Stimulated activated CD4-positive, alpha-beta T cell treated with anti-CD3 and anti-CD28 coated beads, Interleukin-2, amount 100 ng/mL, for 24 hours (primary cell): ENCODE measurements at places on chromosomes 5 and 9.

DNA sequence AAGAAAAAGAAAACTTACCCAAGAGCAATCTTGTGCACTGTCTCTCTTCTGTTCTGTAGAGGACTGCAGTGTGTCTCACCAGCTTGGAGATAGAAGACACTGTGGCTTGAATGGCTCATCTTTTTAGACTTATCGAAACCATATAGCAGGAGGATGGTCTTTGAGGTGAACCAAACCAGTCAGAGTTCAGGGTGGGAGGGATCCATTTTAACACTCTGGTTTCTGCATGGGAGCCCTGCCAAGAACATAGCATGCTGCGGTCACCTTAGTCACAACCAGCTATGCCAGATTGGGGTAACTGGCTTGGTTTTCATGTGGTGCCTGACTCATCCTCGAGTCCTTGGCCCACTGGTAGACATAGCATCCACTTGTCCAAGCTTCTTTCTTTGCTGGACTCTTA, 135.1 kb downstream of the PAPPA start:
- no peak for DNase-seq

DNA sequence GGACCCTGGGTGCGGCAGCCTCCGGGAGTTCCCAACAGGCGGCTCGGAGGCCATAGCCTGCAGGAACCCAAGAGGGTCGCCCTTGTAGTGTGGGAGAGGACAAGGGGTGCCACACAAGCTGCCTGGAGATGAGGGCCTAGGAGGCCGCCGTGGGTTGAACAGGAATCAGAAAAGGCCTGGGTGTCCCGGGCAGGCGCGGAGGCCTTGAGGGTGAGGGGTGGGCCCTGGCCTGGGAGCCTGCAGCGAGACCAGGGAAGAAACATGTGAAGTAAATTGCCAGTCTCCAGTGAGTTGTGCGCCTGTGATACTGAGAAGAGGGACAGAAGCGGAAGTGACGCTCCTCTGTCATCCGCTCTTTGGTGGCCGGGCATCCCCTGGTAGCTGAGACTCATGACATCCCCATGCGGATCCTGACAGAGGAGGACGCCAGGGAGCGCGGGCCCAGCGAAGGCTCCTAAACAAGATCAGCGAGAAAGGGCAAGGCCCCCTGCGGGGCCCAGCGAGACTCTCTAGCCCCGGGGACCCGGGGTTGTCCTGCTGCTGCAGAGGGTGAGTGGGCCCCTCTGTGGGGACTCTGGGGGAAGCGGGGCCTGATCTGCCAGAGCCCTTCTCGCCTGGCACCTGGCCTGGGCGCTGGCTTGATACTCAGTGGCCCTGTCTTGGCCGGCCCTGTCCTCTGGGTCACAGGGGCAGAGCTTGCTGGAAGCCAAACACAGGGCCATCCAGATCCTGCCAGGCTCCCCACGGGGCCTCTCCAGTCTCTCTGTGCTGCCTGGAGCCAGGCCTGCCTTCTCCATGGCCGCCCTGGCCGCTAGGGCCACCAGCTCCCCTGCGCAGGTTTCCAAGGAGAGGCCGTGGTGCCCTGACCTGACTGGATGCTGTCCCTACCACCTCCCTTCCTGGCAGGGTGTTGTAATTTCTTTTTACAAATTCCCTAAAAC, 788.4 kb downstream of the TLE4 start:
- no peak for DNase-seq

- no peak for DNase-seq
Measured at GRCh38 chr9:96343515-96344360, 39.8 kb downstream of the SLC35D2 start.

- no peak for DNase-seq
Measured at GRCh38 chr9:86741311-86742208, 205.7 kb downstream of the GAS1 start.

DNA sequence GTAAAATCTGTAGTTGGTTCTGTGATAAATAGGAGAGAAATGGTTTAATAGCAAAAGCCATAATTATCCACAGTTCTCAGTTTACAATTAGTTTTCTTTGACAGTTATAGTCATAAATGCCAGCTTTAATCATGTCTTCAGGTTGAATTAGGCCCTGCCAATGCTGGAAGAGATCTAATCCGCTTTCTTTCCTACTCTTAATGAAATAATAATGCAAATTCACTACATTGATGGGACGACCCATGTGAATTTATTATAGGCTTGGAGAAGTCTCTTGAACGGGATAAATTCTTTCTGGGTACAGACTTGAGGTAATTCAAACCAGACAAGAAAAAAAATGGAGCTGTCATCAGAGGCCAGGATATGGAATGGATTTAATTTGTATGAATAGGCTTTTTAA, 950.4 kb downstream of the EFNA5 start:
- no peak for DNase-seq

DNA sequence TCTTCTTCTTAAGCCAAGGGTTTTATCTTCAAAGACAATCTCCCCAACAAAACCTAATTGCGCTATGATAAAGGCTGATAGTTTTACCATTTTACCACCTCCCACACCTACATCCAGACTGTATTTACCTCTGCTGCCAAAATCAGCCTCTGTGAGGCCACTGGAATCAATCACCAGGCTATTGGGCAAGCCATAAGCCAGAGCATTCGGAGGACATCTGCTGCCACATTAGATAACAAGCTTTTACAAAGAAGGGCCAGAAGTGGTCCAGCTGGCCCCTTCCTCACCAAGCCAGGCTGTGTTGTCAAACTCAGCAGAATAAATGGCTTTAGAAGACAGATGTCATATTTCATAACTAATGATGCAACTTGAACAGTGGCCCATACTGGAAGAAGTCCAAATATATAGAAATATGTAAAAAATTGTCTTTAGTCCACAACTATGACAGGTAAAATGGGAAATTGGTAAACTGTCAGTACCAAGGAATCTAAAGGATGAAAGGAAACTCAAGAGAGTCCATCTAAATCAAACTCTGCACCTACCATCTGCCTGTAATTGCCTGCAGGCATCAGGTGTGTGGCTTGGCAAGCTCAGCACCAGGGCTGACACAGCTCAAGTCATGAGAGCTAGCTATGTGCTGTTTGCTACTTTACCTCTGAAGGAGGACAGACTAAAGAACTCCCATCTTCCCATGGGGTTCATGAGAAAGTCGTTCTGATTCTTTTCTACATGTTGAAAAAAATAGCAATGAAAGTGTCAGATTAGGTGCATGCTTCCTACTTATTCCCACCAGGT, 16.1 kb downstream of the SLC45A2 start:
- DNase-seq: no peak

DNA sequence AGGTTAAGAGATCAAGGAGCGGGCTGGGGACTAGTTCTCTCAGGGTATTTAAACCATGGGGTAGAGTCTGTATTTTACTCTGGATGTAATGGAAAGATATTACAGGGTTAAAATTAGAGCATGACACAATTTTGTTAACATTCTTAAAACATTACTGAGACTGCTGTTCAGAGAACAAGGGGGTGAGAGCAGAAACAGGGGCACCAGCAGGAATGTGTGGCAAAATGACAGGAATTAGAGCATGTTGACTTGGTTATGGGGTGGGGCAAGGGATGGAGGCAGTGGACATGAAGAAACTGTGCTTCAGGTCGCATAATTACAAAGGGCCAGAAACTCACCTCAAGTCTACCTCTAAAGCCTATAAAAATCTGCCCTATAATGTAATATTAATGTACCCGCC, 75.0 kb downstream of the TMEM232 start:
- no peak for DNase-seq

DNA sequence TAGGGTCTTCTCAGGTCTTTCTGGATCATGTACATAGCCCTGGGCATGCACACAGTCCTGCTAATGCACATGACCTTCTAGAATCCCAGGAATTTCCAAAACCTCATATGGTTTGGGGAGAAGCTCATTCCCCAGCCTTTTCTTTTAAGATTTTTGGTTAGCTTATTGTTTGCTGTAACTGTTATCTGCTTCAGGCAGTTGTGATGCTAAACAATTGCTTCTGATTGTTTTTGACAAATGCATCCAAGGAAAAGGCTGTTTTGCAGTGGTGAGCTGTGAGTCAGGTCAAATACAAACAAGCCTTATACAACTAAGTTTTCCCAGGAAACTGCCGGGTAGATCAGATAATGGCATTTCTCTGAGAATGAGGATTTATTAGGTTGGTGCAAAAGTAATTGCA, 32.7 kb downstream of the SMC5 start:
- no peak for DNase-seq

- peak; percentile 16 for DNase-seq
Measured at GRCh38 chr5:342501-343460, 21.3 kb downstream of the AHRR start.

DNA sequence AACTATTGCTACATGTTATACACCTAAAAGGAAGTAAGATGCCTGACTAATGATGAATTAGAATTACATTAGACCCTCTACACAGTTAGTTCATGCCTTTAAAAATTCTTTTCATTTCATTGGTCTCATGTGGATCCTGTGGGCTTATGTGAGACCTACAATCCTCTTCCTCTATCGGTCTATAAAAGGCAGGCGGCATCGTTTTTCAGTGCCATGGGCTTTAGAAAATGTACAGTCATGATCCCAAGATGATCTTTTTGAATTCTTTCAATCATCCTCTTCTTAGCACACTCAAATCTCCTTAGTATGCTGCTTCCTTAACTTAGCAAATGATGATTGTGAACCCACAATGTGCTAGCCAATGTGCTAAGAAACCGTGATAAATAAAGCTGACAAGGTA, 193.9 kb downstream of the ZNF608 start:
- no peak for DNase-seq

GRCh38 chr5:66658516-66658915, 62.3 kb downstream of the MAST4 start:
- no peak for DNase-seq

DNA sequence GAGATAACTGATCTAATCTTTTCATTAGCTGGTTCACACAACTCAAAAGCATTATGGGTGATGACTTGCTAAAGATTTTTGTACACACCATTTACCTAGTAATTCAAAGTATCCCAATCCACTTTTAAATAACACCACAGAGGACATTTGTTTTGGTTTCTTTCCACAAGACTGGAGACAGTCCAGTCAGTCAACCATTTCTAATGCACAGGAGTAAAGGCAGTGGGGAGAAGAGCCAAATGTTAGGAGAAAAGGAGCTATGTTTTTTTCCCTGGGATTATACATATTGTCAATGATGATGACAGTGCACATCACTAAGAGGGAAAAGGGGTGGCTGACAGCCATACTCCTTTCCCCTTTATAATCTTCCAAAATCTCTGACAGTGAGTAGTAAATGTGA, 240.9 kb downstream of the GABRB2 start:
- no peak for DNase-seq

GRCh38 chr5:131589510-131590348, 45.3 kb downstream of the RAPGEF6 start:
- DNase-seq: no peak

DNA sequence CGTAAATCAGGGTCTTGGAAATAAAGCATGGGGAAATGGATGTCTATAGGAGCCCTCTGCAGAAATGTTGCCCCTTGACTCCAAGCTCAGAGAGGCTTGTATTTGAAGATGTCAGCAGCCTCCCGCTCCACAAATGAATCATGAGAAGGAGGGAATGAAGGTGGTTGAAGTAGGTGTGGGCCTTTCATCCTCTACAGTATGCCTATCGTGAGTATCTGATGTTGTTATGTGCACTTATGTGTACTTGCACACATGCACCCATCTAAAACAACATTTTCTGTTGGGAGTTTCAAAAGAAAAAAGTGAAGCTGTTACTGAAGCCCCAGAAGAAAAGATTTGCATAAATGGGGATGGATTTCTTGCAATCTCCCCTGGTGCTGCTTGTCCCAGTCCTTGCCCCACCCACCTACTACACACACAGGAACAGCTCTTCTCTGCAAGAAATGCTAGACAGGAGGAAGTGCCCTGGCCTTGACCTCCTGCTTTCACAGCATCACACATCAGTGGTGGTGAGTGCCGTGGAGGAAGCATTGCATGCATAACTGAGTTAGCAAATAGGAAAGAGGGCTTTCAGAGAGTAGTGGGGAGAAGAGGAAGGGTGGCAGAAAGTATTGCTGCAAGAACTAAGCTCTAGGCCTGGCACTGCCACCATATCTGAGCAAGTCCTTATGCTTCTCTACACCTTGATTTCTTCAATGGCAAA, 156.1 kb downstream of the SNX18 start:
- DNase-seq: no peak

- no peak for DNase-seq
Measured at GRCh38 chr5:24621792-24622191, 23.0 kb downstream of the CDH10 start.

- no peak for DNase-seq
Measured at GRCh38 chr5:96036301-96036700, 74.7 kb upstream of the ELL2 start.

GRCh38 chr5:65394087-65394486, 87.6 kb downstream of the ADAMTS6 start:
- no peak for DNase-seq

DNA sequence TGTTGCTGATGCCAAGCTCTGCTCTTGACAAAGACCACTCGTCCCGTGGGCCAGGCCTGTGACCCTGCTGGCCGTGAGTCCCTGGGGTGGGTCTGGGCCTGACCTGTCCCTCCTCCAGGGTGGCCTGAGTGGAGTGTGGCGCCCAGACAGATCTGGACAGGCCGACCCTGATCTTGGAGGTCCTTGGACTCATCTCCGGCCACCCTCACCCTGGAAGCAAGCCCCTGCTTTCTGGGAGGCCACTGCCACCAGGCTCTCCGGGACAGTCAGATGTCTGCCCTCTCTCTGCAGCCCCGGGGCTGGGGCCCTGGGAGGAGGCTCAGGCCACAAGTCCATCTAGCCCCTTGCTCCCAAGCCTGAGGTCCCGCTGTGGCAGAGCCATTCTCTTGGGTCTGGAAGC, 31.2 kb upstream of the TMEM250 start:
- DNase-seq: no peak

DNA sequence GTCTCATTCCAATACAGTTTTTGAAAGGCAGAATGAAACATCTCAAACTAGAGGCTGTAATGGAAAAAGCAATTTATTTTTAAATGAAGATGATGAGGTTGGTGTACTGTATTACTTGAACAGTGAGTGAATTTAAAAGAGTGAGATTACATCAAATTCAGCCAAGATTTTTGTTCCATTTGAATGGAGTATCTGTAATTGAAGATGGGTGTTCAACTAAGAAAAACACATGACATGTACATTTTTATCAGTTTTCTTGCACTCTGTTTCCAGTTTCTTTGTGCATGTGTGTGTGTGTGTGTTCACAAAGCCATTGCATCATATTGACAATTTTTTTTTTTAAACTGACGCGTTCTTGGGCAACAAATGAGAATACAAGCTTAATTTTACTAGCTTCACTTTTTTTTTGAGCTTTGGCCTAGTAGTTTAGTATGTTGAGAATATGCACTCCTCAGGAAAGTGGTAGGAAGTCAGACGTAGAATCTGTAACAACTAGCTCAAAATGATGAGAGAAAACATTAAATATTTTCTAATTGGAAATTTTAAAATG, 243.5 kb downstream of the MAST4 start:
- no peak for DNase-seq

DNA sequence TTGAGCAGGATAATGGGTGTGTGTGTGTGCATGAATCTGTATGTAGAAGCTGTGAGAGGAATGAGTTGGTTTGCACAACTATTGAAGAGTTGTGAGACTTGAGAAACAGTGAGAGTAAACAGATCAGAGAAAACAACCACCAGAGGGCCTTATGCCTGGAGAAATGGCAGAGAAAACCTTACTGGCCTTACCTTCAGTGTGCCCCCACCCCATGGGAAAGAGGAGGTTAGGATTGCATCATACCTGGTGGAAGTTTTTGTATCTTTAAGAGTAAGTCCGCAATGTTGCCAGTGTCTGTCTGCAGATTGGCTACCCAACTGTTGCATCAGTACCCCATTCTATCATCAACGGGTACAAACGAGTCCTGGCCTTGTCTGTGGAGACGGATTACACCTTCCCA, 1909.4 kb upstream of the WWC1 start:
- DNase-seq: no peak

GRCh38 chr9:26856413-26857032, 36.1 kb downstream of the CAAP1 start:
- DNase-seq: no peak

GRCh38 chr5:178453224-178453623, 137.0 kb downstream of the COL23A1 start:
- no peak for DNase-seq
